ENCODE measurements at places on chromosomes 11 and 22.
A peak's percentile ranks its signal among the peaks of the same experiment; 100 is the strongest.

GRCh38 chr22:31692186-31692886 lies 30.3 kb upstream of the PISD start:
- no peak for DNase-seq

DNA sequence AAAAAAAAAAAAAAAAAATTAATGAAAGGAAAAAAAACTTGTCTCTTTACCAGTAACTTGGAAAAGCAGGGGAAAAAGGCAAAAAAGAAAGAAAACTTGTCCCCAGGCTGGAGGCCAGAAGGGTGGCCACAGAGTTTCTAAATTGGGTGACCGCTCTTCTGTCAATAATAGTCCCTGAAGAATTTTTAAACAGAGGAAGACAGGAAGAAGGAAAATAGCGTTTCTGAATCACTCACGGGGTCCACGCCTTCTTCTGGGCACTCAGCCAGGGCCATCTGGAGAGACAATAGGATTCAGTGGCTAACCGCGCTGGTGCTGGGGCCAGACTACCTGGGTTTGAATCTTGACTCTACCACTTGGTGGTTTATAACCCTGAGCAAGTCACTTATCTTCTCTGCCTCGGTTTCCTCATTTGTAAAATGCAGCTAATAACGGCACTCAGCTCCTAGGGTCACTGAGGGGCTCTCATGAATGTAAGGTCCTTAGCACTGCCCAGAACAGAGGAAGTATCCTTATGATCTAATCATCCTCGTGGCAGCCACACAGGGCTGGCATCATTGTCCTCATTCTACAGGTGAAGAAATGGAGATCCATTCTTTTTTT lies 7.0 kb downstream of the C11orf86 start:
- peak; percentile 17 for DNase-seq

GRCh38 chr11:94731880-94732601 lies 36.1 kb upstream of the AMOTL1 start:
- no peak for DNase-seq

GRCh38 chr11:32033067-32033466 lies 57.8 kb upstream of the RCN1 start:
- DNase-seq, result no peak

DNA sequence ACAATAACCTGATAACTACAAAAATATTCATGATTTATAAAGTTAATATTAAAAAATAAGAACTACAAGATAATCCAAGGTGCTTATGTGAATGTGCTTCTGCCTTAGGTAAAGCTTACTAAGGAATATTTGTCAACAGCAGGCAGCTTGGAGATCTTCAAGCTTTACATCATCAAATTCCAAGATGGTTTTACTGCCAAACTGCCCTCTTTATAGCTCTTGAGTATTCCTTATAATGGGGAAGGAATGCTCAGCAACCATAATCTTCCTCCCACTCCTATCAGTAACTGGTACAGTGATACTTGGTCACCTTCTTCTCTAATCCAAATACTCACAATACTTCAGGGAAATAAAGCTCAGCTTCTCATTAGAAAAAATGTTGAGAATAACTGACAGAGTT lies 30.1 kb downstream of the SBF2 start:
- no peak for DNase-seq

- DNase-seq, result no peak
These were observed 18.3 kb downstream of the SUN2 start for GRCh38 chr22:38737302-38738060.

DNA sequence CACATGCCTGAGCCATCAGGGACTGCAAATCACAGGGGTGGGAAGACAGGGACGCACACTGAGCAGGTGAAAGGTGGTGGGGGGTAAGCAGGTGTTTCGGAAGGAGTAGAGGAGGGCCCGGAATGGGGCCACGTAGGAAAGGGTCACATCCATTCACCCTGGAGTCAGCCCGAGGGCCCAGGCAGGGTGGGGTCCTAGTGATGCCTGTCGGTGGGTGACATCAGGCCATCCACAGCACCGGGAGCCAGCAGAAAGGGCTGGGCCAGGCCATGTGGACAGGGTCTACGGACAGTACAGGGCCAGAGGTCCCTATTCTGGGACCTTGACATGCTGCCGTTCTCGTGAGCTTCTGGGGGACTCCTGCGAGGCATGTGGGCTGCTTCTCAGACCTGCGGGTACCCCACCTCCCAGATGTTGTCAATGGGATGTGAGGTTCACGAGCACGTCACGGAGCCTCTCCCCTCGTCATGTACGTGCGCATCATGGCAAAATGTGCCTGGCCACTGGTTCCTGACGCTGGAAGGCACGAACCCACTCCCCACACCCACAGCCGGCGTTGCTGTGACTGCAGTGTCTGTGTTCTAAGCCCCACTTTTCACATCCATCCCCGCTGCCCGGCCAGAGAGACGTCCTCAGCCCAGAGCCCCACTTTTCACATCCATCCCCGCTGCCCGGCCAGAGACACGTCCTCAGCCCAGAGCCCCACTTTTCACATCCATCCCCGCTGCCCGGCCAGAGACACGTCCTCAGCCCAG lies 84.1 kb downstream of the FBLN1 start:
- no peak for DNase-seq

DNA sequence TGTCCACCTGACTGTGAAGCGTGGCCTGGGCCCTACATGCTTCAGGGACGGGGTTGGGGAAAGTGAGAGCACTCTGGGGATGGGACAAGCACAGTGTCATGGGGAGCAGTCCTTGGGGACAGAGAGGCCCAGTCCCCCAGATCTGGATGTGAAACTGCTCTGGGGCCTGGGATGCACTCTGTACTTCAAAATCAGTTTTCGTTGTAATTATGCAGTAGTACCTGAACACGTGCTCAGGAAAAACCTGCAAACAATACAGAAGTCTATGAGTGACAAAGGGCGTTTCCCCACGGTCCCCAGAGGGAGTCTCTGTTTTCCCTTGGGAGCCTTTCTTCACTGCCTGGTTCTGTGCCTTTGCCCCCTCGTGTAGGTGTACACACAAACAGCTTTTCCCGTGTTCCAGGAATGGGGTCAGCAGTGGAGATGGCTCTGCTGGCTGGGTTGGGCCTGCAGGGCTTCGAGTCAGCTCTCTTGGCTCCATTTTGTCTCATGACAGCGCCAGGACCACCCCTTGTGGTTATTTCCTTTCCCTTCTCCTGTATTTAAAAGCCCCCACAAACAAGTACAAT lies 5.2 kb upstream of the TNFRSF13C start:
- DNase-seq, result no peak

- DNase-seq, result peak; percentile 41
These were observed 25.2 kb downstream of the FLRT1 start for GRCh38 chr11:64060861-64061444.

- no peak for DNase-seq
These were observed 26.9 kb upstream of the FCHSD2 start for GRCh38 chr11:73168925-73169579.

DNA sequence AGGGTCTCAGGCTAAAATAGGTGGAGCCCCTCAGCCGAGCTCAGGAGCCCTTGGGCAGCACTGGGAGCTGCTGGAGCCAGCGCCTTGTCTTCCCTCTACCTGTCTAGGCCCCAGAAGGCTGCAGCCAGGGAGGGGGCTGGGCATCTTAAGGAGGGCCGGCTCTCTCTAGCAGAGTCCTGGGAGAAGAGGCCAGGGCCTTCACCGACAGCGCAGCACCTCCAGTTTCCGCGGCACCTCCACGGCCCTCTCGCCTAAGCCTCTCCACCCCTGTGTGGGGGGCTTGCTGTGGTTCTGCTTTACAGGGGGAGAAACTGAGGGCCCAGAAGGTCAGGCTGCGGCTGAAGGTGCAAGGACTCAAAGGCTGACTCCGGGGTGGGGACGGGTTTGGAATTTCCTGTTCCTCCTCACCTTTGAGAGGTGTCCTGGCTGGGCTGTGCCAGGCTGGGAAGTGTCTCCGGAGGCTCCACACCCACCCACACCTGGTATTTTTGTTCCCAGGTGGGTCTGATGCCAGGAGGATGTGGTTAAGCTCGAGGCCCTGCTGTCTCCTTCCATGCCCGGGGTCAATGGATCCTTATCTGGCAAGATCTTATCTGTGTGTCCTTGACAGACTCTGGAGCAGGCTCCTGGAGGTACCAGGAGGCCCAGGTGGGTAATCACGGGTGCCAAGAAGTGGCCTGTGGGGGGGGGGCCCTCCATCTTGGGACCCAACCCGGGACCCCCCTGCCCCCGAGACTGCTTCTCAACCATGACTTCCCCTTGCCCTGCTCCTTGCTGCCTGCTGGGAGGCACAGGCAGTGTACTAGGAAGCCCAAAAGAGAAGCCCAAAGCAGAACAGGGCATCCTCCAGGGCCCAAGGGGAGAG lies 95.3 kb upstream of the FGF3 start:
- DNase-seq, result no peak

GRCh38 chr11:120532082-120532831 lies 20.7 kb downstream of the GRIK4 start:
- no peak for DNase-seq

- no peak for DNase-seq
These were observed 729 bp downstream of the IL17RA start for GRCh38 chr22:17085277-17086181.

- DNase-seq, result no peak
These were observed 265.7 kb downstream of the BRD1 start for GRCh38 chr22:49561976-49562375.

DNA sequence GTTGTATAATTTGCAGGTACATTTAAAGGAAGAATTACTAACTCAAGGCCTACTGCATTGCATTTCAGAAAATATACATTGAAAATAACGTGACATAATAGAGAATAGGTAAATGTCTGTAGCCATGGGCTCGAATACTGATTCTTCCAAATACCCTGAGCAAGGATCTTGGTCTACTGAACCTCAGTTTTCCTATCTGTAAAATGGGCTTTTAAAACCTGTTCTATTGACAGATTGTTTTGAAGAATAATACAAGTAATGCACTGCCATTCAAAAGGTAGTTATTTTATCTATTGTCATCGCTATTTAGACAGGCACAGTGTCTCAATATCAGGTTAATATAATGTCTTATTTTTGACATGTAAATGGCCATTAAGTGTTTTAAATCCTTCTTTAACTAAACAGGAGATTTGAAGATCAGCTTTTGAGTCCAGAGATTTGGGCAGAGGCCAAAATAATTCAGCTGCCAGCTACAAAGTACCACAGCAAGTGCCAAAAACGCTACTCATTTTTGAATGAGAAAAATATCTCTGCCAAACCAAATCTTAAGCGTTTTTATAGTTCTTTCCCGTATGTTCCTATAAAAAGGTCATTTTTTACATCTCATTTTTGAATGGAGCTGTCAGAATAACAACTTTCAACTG lies 56.7 kb downstream of the CTSC start:
- no peak for DNase-seq

DNA sequence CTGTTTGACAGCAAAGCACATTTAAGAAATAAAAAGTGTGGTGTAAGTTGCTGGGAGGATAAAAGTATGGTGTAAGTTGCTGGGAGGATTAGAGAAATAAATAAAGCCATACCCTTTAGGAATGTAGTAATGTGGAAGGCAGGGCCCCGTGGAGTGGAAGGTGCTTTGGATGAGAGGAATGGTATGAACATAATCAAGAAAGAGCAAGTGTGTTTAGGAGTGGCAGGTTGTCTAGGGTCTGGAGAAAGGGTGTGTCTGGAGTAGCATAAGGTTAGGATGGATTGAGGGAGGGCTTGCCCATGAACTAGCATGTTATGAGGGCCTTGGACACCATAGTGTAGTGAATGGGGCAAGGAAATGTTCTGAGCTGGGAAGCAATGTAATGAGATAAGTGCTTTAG lies 18.1 kb downstream of the MRPL16 start:
- no peak for DNase-seq

- DNase-seq, result no peak
These were observed 10.9 kb downstream of the GAB2 start for GRCh38 chr11:78406568-78407196.

DNA sequence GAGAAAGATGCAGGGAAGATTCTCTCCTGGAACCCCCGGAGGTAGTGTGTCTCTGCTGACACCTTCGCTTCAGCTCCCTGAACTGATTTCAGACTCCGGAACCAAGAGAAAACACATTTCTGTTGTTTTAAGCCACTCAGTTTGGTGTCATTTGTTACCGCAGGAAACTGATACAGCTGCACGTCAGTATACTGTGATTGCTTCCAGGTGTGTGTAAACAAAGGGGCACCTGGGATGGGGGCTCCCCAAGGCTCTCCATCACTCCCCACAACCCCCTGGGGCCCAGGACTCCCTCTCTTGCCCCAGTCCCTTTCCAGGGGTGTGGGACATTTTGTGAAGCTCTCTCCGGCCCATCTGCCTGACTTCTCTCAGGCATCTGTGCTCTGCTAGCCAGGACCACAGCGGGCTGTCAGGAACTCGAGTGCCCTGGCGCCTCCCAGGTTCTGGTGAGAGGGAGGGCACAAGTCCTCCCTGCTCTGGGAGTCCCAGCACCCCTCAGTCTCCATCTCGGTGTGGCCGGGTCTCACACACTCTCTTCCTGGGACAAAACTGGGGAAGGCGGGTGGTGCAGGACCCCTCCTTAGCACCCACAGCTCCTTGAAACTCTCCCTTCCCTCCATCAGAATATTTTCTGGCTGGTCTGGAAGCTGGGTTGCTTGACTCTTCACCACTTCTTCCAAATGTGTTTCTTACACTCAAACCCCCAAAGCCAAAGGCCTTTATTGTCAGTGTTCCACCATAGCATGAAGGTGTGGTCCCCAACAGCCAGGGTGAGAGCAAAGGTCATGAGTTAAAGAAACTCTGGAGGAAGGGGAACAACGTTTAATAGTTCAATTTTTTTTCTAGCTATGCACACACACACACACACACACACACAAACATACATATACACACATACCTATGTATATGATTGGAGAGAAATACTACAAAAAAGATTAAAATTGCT lies 35.0 kb upstream of the TSKU start:
- no peak for DNase-seq

DNA sequence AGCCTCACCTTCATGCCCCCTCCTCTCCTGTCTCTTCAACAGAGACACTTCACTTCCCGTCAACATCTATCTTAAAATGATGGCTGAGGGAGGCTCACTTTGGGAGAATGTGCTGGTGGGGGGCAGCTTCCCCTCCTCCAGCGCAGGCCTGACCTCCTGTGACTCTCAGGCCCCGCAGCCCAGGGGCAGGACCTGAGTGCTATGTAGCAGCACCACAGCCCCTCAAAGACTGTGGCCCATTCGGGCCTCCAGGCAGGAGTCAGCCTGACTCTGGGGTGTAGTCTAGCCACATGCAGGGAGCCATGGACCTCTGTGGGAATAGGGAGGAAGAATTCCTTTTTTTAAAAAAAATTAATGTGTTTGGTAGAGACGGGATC lies 43.7 kb downstream of the DKK3 start:
- no peak for DNase-seq
